ENCODE measurements at places on chromosomes 1 and 21.

DNA sequence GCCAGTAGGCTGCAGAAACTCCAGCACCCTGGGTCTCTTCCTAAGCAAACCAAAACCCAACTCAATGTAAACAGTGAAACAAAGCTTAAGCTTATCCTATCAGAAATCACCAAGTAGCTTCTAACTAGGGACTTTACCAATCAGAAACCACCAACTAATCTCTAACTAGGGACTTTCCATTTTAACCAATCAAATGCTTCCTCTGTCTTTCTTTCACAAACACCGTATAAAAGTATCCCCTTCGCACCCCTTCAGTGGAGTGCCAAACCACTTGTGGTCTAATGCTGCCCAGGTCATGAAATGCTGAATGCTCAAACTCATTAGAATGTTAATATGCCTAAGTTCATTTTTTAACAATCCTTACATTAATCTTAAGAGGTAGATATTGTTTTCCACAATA lies 250.5 kb upstream of the DUSP10 start:
- no peak for DNase-seq

GRCh38 chr1:179706339-179706941 lies 36.7 kb upstream of the FAM163A start:
- peak; percentile 66 for DNase-seq

GRCh38 chr1:233665575-233666270 lies 51.8 kb downstream of the KCNK1 start:
- no peak for DNase-seq

GRCh38 chr1:29467989-29468900 lies 231.9 kb downstream of the PTPRU start:
- DNase-seq, result no peak

- no peak for DNase-seq
Measured at GRCh38 chr1:220925707-220926106, 46.5 kb downstream of the HLX start.

- no peak for DNase-seq
Measured at GRCh38 chr1:54012863-54013262, 5.1 kb downstream of the LDLRAD1 start.

DNA sequence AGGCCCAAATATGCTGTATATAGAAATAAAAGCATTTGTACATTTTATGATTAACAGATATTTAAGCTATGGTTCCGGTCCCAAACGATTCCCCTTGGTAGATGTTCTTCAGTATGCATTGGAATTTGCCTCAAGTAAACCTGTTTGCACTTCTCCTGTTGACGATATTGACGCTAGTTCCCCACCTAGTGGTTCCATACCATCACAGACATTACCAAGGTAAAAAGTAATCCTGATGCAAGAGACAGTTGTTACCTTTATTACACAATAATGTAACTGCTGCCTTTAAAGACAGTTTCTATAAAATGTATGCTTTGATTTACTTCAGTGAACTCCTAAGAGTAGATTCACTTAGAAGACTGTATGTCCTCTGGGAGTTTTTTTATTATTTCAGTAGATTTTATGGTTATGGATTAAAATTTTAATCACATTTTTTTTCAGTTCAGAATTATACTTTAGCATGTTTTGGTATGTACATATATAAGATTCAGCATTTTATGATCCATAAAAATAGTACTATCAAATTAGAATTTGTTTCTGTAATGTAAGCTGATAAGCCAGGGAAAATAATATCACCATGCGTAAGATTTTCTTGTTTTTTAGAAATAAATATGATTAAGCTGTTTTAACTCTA lies 96.5 kb downstream of the USP25 start:
- DNase-seq, result peak; percentile 13

- no peak for DNase-seq
Measured at GRCh38 chr1:8866173-8866791, 12.2 kb downstream of the ENO1 start.

GRCh38 chr1:15727021-15727420 lies 9.0 kb upstream of the SLC25A34 start:
- no peak for DNase-seq

GRCh38 chr1:170675865-170676264 lies 11.9 kb downstream of the PRRX1 start:
- no peak for DNase-seq

- DNase-seq, result no peak
Measured at GRCh38 chr1:77643456-77643855, 39.0 kb downstream of the ZZZ3 start.

GRCh38 chr1:241081473-241081872 lies 275.5 kb downstream of the RGS7 start:
- no peak for DNase-seq

DNA sequence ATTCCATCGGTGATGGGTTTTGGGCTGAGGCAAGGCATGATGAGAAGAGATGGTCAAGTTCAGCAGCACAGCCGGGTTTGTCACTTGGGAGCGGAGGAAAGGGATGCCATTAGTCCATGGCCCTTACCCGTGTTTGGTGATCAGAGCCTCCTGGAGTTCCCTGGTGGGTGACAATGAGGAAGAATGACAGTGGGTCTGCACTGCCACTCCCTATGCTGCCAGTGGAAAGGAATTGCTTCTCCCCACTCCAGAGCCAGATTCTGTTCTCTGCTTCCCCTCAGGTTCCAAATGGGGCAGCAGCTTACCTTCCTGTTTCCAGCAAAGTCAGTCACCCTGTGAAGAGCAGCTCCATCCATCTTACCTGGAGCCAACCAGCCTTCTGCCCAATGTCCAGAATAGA lies 393.1 kb downstream of the PTPRU start:
- no peak for DNase-seq

DNA sequence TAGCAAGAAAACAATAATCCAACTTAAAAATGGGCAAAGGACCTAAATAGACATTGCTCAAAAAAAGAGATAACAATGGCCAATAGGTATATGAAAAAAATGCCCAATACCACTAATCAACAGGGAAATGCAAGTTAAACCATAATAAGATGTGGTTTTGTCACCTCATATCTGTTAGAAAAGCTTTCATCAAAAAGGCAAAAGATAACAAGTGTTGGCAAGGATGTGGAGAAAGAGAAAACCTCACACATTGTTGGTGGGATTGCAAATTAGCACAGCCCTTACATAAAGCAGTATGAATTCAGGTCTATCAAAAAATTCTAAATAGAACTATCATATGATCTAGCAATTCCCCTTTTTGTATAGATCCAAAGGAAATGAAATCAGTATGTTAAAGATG lies 387.2 kb upstream of the DUSP10 start:
- DNase-seq, result no peak

DNA sequence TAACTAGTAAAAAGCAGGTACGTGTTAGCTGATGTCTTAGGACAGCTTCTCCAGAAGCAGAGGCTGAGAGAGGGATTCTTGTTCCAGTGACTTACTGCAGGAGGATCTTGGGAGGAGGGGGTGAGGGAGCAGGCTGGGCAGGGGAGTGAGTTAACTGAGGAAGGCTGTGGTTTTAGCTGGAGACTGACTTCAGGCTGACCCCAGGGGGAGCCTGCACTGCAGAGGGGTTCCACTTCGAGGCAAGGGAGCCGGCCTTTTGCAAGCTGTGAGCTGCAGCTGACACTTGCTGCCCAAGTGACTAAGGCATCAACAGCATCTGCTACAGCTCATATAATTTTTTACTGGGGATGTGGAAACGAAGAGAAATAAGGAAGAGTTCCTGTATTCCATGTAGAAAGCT lies 50.4 kb upstream of the SOD1 start:
- DNase-seq, result no peak

GRCh38 chr1:175669569-175669968 lies 73.8 kb downstream of the TNR start:
- no peak for DNase-seq

DNA sequence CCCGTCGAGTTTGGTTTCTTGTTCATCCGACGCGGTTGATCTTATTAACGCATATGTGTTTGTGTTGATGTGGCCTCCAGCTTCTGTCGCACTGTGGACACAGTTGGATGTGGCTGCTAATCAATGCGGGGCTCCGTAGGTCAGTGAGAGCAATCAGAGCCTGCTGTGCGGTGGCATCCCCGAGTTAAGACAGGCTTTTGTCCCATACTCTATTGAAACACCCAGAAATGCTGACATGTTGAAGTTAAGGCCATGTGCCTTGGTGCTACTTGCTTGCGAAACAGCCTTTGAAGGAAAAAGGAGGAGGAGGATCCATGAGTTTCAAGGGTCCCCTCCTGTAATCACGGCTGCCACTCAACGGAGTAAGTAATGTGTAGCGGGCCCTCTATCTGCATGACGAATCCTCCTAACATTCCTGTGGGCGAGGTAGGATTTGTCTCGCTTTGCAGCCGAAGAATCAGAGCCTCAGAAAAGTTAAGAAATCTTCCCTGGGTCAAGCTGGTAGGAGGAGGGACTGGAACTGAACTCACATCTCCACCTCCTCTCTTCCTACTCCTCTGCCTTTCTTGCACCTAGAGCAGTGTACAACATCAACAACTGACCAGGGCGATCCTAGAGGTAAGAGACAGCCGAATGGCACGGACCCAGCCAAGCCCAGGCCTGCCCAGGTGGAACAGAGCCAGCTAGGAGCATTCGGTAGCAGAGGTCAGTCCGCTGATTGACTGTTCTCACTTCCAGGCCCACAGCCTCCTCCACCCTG lies 19.5 kb downstream of the PDE9A start:
- DNase-seq, result no peak

DNA sequence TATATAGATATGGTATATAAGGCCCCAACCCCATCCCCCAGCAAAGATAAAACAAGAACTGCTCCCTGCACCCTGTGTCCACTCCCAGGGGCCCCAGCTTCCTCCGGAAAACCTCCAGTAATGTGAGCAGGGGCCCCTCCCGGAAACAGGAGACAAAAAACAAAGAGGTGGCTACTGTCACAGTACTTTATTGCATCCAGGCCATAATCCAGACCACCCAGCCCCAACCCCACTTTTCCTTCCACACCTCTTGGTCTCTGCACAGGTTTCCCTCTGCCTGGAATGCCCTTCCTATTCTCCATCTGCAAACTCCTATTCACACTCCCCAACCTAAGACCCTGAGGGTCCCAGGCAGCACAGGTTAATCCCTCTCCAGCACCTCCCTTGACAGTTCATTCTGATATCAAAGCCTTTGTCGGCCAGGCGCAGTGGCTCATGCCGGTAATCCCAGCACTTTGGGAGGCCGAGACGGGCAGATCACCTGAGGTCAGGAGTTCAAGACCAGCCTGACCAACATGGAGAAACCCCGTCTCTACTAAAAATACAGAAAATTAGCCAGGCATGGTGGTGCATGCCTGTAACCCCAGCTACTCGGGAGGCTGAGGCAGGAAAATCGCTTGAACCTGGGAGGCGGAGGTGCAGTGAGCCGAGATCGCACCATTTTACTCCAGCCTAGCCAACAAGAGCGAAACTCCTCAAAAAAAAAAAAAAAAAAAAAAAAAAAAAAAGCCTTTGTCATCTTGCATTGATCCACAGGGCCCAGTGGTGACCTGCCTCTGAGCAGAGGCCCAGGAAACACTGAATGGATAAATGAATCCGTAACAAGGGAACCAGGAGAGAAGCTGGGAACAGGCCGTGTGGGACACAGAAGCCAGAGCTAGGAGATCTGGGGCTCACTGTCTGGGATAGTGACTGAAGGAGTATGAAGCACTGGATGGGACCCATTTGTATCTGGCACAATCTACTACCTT lies 2.3 kb upstream of the AUNIP start:
- DNase-seq, result no peak

GRCh38 chr1:198564716-198565115 lies 24.2 kb upstream of the ATP6V1G3 start:
- no peak for DNase-seq

GRCh38 chr1:225366552-225366951 lies 61.3 kb downstream of the LBR start:
- no peak for DNase-seq

DNA sequence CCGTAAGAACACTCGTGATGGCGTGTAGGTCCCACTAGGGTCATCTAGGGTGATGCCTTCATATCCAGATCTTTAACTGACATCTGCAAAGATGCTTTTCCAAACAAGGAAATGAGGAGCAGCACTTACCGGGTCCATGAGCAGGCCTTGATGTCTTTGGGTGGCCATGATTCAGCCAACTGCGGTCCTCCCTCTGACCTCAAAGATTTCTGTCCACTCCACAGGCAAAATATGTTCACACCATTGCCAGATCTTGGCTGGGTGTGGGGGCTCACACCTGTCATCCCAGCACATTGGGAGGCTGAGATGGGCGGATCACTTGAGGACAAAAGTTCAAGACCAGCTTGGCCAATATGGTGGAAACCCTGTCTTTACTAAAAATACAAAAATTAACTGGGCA lies 18.2 kb downstream of the TRPM2 start:
- DNase-seq, result no peak

DNA sequence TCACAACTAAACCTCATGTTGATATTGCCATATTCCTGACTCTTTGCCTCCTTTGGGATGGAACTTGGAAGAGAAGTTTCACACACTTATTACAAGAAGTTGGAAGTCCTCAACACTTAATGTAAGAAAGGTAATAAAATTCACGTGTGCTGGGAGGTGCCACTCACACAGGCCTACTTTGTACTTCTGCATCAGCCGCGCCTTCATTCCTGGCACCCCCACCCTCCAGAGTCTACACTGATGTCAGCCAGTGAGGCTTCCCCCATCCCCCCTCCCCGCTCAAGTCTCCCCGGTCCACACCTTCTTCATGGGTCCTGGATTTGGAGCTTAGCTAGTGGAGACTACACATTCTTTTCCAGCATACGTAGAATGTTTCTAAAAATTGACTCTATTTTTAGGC lies 24.8 kb upstream of the SLC45A1 start:
- no peak for DNase-seq

DNA sequence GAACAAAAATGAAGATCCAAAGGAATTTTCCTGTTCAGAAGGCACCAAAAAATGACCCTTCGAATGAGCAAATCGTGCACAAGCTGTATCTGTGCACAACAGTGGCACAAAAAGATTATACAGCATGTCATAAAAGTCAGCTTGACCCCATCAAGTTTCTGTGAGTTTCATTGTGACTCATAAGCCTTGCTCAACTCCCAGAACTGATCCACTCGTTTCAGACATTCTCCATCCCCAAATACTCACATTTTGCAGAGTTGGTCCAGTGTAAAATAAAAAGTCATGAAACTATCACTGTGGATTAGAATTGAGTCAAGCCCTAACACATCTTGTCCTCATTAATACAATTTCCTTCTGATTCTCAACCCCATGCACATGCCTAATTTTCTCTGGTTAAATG lies 174.7 kb upstream of the PKN2 start:
- DNase-seq, result no peak

- no peak for DNase-seq
Measured at GRCh38 chr1:30685796-30686165, 37.6 kb downstream of the MATN1 start.

GRCh38 chr1:229370601-229371021 lies 27.8 kb upstream of the CCSAP start:
- no peak for DNase-seq

- no peak for DNase-seq
Measured at GRCh38 chr1:19552291-19553010, 67.1 kb upstream of the CAPZB start.
